ENCODE measurements at places on chromosomes 5 and 9. TPM values are rescaled to one million over a fixed set of nuclear protein-coding genes. Genes with fewer than 3 reads are reported as not detected.

The FOCAD gene
- 27.3 TPM for polyA plus RNA-seq

The INSL4 gene
- not detected for polyA plus RNA-seq

The ADGRV1 gene
- 510 TPM for polyA plus RNA-seq

The TMEM38B gene
- polyA plus RNA-seq, result 22.6 TPM

The TNC gene
- polyA plus RNA-seq, result 1.9 TPM

The MYMK gene
- polyA plus RNA-seq, result not detected

The TEX10 gene
- 9.6 TPM for polyA plus RNA-seq

The SPEF2 gene
- 7.6 TPM for polyA plus RNA-seq

GRCh38 chr9:106797299-106797698, 65.7 kb upstream of the ZNF462 start:
- no peak overlapping the region for H3K27ac ChIP-seq
- H3K36me3 ChIP-seq, result no peaks in the 10 kb centered on the region
- no peaks in the 10 kb centered on the region for H3K4me1 ChIP-seq
- H3K27me3 ChIP-seq, result no peaks in the 10 kb centered on the region

DNA sequence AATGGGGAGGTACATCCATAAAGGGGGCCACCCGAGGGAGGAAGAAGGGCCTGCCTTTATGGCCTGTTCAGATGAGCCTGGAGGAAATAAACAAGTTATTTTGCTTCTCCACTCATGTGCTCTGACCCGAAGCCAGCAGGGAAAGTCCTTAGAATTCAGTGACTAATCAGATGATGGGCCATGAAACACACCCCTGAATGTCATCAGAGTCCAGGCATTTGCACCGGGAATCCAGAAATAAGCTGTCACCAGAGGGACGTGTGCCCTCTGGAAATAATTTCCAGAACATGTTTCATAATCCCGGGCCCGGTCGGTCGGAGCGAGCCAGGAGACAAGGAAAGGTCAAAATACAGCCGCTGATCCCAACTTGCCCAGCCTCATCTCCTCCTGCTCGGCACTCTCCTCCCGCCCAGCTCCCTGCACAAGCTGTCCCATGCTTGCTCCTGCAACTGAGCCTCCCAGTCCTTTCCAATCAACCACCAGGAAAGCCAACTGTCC, 73.6 kb upstream of the ZNF622 start:
- no peaks in the 10 kb centered on the region for H3K36me3 ChIP-seq
- no peaks in the 10 kb centered on the region for H3K27me3 ChIP-seq
- no peak overlapping the region for H3K27ac ChIP-seq

- no peaks in the 10 kb centered on the region for H3K27me3 ChIP-seq
- H3K36me3 ChIP-seq, result no peaks in the 10 kb centered on the region
- peaks cover 59% of the 10 kb centered on the region for H3K4me1 ChIP-seq
- H3K4me3 ChIP-seq, result no peak overlapping the region
- no peak for DNase-seq
Observed at GRCh38 chr9:120915854-120916470, 10.6 kb downstream of the TRAF1 start.

GRCh38 chr9:97752274-97752673, 55.1 kb upstream of the XPA start:
- DNase-seq, result no peak
- H3K36me3 ChIP-seq, result no peaks in the 10 kb centered on the region
- peaks cover 5% of the 10 kb centered on the region for H3K4me1 ChIP-seq
- no peak overlapping the region for H3K27ac ChIP-seq
- no peak overlapping the region for H3K4me3 ChIP-seq
- H3K27me3 ChIP-seq, result no peaks in the 10 kb centered on the region

DNA sequence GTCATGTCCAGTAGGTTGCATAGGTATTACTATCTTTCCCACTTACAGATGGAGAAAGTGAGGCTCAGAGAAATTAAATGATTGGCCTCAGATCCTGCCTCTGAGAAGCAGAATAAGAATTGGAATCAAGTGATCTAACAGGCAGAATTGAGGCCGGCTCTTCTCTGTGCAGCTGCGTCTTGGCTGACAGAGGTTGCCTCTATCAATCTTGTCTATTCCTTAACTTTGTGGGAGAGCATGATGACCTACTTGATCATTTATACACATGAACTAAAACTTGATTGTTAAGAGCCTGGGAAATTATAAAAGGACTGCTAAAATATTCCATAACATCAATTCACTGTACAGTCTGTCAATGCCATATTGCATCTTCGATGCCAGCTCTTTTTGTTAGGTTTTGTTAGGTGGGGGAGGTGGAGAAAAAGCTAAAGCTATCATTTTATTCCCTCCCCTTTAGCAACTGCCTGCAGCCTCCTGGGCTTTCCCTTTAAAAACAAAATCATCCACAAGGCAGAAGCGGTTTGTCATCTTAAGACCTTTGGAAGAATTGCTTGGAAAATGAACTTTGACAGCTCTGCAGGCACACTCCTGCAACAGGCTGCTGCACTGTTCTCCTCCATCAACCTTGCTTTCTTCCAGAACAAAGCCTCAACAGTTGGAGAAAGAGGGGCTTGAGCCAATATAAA, 247.4 kb downstream of the SMARCA2 start:
- H3K36me3 ChIP-seq, result no peaks in the 10 kb centered on the region
- H3K27ac ChIP-seq, result peak overlapping the region; percentile 11
- H3K4me3 ChIP-seq, result no peak overlapping the region
- DNase-seq, result peak; percentile 59

DNA sequence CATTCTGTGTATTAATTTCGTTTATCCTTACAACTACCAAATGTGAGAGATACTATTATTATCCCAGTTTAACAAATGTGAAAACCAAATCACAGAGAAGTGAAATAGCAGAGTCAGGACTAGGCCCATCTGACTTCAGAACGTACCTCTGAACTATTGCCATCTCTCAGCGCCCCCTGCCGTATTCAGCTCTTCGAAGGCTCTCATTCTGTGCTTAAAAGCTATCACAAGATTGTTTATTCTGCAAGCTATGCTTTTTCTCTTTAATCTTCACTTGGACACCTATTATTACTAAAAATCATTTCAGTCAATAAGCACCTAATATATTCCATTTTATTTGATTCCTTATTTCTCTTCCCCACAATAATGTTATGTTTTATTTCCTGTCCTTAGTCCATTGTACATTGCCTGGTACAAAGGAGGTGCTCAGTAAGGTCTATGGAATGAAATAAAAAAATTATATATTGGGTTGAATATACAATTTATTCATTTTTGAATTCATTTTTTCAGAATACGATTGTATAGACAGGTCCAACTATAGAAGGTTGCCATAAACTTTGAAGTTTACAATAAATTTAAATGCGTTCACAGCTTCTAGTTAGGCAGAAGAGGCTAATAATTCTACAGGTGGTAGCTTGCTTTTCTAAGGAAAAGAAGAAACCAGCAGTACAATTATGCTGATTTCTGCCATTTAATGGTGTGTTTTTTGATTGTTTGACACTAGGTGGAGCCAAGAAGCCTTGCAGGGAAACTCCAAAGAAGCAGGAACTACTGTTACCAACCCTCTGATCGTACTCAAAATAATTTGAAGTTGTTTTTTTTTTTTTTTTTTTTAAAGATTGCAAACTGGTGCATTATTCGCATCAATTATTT, 202.2 kb upstream of the DMRTA1 start:
- no peaks in the 10 kb centered on the region for H3K36me3 ChIP-seq
- H3K4me3 ChIP-seq, result no peak overlapping the region
- H3K4me1 ChIP-seq, result peaks cover 5% of the 10 kb centered on the region
- H3K27ac ChIP-seq, result no peak overlapping the region
- no peak for DNase-seq
- no peaks in the 10 kb centered on the region for H3K27me3 ChIP-seq

DNA sequence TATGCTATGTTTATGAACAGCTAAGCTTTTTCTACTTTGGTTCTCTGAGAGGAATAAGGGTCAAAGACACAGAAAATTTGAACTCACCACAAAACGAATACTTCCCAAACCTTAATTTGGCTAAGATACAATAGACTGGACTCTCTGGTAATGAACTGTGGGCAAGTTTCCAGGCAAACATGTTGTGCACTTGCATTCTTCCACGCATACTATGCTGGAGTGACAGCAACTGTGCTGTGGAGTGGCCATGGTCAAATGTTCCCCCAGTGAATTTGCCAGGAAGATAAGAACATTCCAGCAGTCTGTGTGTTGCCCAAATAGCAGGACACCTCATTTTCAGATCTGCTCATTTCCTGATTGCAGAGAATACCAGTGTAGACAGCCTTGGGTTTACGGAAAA, 275.3 kb upstream of the IL12B start:
- no peak overlapping the region for H3K4me3 ChIP-seq
- peaks cover 10% of the 10 kb centered on the region for H3K4me1 ChIP-seq
- no peaks in the 10 kb centered on the region for H3K36me3 ChIP-seq

DNA sequence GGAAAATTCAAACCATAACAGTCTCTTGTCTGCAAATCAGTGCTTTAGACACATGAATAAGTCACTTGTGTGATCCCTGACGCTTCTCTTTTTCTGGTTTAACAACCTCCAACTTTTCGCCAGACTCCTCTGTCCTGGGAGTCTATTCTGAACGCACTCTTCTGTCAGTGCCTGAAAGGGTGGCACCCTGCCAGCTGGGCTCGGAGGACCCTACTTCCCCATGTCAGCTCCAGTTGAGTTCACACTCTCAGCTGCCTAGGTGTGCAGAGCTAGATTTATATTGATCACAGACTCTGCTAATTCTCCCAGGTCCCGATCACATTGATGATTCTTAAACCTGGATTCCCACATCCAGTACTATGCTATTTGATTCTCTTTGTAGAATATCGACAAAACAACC, 649.1 kb downstream of the BNC2 start:
- no peak overlapping the region for H3K27ac ChIP-seq
- DNase-seq, result no peak
- H3K36me3 ChIP-seq, result no peaks in the 10 kb centered on the region
- no peaks in the 10 kb centered on the region for H3K27me3 ChIP-seq

- DNase-seq, result no peak
- peak overlapping the region; percentile 84 for H3K27ac ChIP-seq
- no peak overlapping the region for H3K4me3 ChIP-seq
- no peaks in the 10 kb centered on the region for H3K27me3 ChIP-seq
Observed at GRCh38 chr9:131628459-131629225, 83.3 kb downstream of the PRRT1B start.

DNA sequence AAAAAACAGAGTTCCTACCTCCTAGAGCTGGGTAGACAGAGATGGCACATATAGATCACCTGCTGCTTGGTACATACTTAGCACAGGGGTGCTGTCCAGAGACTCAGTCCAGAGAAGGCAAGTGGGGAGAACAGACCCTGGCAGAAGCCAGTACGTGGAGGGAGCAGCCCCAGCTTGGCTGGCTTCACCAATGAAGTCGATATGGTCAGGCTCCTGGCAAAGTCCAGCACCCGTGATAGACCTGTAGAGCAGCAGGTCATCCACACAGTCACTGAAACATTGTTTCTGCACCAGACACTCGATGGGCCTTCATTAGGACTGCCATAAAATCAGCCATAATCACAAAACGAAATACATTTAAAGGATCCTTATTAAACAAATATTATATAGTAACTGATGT, 45.8 kb downstream of the WHRN start:
- no peaks in the 10 kb centered on the region for H3K36me3 ChIP-seq
- DNase-seq, result no peak
- H3K4me1 ChIP-seq, result peaks cover 8% of the 10 kb centered on the region
- no peak overlapping the region for H3K4me3 ChIP-seq

DNA sequence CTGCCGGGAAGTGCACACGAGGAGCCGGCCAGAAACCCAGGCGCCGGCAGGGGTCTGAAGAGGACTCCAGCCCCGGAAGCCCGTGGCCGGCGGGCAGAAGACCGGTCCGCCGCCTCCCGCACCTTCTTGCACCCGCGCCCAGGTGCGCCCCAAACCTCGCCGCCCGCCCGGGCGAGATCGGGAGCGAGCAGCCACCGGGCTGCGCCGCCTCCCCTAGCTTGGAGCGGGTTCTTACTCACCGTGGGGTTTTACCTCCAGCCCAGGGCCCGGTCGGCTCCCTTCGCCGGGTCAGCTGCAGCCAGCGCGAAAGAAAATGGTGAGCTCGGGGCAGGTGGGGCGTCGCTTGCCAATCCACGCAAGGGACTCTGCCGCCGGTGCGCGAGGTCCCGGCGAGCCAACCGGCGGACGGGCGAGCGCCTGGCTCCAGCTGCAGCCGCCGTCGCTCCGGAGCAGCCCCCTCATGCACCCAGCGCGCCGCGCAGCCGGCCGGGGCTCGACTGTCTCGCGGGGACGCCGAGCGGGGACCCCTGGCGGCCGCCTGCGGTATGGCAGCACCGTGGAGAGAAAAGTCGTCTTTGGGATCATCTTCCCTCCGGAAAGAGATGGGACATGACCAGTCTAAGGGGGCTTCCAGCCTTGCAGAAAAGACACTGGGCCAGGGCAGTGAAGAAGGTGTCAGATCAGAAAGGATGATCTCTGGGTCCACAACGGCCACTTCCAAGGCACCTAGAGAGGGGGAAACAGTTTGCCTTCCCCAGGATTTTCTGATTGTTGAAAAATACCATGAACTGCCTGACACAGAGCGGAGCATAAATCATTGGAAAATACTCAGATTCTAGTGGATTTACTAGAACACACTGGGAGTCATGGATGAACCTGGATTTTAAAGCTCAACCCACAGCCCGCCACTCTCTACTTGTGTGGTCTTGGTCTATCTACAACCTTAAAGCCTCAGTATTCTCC, at the start of gene MOB3B:
Gene MOB3B (minus strand): TSS at position 499 of the 963 bp plus-strand sequence. CDS start 74,264 bp downstream, outside the sequence.
- no peaks in the 10 kb centered on the region for H3K36me3 ChIP-seq
- peak within 1 kb of the TSS; percentile 90 for H3K4me3 ChIP-seq
- no peaks in the 10 kb centered on the region for H3K27me3 ChIP-seq
- H3K27ac ChIP-seq, result peak within 1 kb of the TSS; percentile 69
- DNase-seq, result peak; percentile 75
- no peaks in the 10 kb centered on the region for H3K4me1 ChIP-seq
